Subcutaneous preadipocyte (primary cell): ENCODE measurements at places on chromosomes 6 and 20. TPM values are rescaled to one million over a fixed set of nuclear protein-coding genes. Genes with fewer than 3 reads are reported as not detected.

PBOV1 gene
- not detected in 2 replicates for total RNA-seq

PRSS35 gene
- 0.20 and 0.37 TPM in 2 replicates for total RNA-seq

ZC3H12D gene
- total RNA-seq, result under 0.01 and 0.37 TPM in 2 replicates

CLPSL1 gene
- not detected in 2 replicates for total RNA-seq

PROKR2 gene
- total RNA-seq, result not detected in 2 replicates
